ENCODE measurements at places on chromosomes 16 and 17.

- no peak for DNase-seq
Observed at GRCh38 chr17:76757256-76757655, 19.3 kb downstream of the MFSD11 start.

- DNase-seq, result no peak
Observed at GRCh38 chr17:41910701-41911391, 7.9 kb downstream of the ACLY start.

GRCh38 chr17:9830711-9831110 is 5.0 kb downstream of the GLP2R start:
- DNase-seq, result no peak

DNA sequence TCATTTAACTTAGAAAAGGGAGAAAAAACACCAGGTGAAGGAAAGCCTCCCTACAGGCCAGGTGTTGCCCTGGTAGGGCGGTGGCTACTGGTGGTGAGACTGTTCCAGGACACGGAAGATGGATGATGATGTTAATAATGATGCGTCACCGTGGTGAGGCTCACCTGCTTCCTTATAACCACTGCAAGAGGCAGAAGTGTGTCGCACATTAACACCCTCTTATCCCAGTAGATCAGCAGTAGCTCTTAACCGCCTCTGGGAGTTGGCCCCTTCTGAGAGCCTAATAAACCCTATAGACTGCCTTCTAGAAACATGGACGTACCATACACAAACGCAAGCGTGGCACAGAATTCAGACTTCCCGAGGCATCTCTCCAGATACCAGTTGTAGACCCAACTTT is 7.8 kb downstream of the BFAR start:
- DNase-seq, result no peak

- no peak for DNase-seq
Observed at GRCh38 chr17:56290802-56291118, 137.5 kb downstream of the ANKFN1 start.

DNA sequence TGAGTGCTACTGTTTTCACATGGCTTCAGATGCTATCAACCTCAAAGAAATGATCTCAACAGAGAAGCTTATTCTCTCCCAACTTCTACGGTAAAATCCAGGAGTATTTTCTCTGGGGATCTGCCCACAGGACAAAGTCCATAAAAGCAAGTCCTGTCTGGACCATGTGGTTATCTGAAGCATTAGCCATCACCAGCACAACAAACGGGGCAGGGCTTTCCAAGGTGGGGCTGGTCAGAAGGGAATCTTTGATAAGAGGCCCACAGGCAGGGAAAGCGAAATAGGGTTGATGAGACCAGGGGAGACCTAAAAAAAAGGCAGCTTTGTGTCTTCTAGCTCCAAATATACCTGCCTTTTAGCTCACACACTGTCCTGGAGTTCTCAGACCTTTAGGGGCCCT is 38.7 kb upstream of the CACNG3 start:
- no peak for DNase-seq

- DNase-seq, result no peak
Observed at GRCh38 chr17:41870627-41871026, 5.4 kb upstream of the KLHL11 start.

DNA sequence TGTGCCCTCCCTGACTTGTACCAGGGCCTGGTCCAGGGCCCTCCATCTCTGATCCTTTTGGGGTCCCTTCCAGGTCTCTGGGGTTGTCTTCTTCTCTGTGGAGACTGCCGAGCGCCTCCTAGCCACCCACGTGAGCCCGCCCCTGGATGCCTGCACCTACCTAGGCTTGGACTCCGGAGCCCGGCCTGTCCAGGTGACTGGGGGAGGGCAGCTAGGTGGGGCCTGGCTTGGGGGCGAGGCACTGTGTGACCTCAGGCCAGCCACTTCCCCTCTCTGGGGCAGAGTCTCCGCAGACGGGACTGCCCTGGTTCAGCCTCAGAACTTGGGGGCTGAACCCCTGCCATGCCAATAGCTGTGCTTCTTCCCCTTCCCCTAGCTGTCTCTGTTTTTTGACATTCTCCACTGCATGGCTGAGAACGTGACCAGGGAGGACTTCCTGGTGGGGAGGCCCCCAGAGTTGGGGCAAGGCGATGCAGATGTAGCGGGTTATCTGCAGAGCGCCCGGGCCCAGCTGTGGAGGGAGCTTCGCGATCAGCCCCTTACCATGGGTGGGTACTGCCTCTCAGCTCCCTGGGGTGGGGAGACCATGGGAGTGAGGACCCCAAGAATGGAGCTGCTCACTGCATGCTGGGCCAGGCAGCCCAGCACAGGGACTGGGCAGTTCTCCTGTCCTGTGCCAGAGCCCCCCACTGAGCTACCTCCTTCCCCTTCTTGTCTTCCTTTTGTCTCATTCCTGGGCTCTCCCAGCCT is 14.6 kb downstream of the FCSK start:
- no peak for DNase-seq

DNA sequence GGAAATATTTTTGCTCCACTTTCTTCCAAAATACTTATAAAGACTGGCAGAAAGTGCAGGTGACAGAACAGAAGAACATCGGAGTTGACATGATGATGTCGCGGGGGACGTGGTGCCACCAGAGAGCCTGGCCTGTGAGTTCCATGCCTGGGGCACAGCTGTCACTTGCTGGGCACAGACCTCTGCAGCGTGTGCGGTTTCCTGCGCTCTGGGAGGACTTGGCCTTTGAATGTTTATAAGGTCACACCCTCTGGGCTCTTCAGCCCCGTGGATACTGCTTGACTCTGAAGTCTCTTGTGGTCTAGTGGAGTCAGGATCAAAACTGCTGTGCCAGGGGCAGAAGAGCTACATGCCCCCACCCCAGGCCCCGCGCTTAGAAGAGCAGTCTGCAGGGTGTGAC is 357.9 kb downstream of the SLC39A11 start:
- DNase-seq, result no peak

DNA sequence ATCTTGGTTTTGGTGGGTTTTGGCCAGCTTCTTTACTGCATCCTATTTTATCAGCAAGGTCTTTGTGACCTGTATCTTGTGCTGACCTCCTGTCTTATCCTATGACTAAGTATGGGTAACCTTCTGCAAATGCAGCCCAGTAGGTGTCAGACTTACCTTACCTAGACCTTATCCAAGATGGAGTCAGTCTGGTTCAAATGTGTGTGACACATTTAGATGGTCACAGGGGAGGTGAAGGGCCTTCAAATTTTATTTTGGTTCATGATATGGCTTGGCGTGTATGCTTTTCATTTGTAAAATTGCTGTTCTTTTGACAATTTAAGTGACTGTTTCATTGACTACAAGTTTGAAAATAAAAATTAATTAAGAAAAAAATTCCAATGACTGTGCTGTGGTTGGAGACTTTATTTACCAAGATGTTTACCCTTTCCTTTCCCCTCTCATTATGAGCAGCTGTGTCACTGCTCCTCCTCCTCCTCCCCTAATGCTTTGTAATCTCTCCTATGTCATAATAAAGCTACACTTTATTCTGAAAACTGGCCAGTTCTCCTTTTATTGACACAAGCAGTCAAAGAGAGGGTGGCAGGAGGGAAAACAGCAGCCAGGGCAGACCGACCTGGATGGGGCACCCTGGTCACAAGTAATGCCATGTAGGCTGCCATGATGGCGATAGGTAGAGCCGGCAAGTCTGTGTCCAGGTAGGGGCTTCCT is 49.4 kb downstream of the TNFRSF13B start:
- no peak for DNase-seq

DNA sequence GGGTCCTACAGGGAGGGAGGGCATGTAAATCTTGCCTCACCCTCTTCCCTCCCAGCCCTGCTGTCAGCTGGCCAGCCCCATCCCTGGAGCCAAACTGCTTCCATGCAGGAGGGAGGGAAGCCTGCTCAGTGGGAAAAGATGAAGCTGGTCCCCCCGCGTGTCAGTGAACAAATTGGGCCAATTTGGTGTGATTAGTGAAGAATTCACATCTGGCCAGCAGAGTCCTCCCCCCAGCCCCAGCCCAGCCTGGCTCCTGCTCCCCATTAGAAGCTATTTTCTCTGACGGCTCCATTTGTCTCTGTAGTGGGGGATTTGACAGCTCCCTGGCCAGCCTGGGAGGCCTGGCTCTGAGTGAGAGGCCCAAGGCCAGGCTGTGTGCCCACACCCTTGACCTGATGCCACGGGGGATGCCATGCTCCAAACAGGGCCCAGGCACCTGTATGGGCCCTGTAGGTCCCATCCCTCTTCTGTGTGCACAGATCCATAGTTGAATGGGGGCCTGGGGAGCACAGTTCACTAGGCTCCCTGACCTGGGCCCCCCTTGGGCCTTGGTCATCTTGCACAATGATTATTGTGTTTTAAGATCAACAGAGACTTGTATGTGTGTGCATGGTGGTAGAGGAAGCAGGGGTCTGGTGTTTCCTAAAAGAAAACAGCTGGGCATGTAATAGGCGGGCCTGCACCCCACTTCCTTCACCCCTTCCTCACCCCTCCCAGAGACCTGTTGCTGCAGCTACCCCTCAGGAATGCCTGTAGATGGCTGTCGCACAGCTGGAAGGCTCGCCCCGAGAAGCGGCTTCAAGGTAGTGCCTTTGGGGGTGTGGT is 50.7 kb upstream of the TAC4 start:
- DNase-seq, result no peak

DNA sequence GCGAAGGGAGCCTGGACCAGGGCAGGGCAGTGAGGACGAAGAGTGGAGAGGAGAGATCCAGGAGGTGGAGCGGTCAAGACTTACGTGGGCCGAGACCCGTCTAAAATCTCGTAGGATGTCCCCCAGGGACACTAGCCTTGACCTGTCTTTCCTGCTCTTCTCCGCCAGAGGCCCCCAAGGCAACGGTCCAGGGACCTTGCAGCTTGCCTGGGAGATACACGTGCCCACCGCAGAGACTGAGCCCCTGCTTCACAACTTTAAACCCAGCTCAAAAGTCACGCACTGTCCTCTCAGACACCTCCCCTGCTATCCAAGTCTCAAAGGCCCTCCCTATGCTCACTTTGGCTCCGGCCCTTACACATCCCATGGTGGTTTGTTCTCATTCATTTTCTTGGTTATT is 9.4 kb downstream of the TIGD7 start:
- DNase-seq, result no peak

- DNase-seq, result no peak
Observed at GRCh38 chr16:19484096-19484495, 37.8 kb downstream of the GDE1 start.

DNA sequence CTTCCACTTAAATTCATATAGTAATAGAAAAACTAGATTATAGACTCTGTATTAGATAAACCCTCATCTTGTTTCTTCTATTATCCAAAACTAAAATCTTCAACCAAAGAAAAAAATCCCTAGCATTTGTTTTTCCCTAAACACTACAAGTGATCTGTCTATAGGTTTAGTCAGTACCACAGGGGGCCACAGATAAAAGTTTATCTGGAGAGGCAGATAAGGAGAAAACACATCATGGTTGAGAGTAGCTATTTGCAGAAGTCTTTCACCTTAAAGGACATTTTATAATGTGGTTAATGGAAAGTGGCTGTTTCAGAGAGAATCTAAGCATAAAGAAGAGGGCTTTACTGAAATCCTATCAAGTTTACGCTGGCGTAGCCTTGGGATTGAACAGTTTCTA is 160.1 kb downstream of the CDK5R1 start:
- no peak for DNase-seq

GRCh38 chr17:48270899-48271298 is 159.1 kb downstream of the SKAP1 start:
- DNase-seq, result no peak

DNA sequence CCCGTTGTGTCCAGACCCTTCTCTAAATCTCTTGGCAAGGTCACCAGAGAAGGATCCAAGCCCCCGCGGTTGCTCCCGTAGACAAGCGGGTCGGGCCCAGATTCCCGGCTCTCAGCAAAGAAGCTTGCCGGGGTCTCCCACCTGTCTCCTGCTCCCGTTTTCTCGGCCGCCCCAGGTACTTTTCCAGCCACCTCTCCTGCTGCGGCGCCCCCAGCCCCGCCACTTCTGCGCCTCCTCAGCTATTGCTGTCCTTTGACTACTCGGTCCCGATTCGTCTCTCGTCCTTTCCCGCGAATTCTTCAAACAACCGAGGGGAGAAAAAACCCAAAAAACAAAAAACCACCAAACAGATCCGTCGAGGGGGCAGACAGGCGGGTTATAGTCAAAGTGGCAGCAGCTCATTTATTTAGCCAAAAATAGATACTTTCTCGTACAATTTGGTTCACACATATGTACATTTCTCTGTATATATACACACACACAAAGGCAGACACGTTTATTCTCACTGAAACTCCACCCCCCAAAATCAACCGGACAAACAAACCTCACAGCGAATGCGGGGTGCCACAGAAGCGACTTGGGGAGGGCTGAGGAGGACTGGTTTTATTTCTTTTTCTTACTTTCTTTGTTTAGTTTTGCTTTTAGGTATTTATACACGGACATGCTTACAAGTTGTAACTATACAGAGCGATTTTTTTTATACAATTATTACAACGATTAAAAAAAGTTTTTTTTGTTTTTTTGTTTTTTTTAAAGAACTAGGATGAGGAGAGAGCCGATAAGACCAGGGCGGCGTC is 3.5 kb downstream of the IRX3 start:
- DNase-seq, result no peak

GRCh38 chr17:3927628-3928340 is 11.5 kb upstream of the P2RX1 start:
- no peak for DNase-seq

- no peak for DNase-seq
Observed at GRCh38 chr17:57327176-57327970, 71.0 kb downstream of the MSI2 start.

DNA sequence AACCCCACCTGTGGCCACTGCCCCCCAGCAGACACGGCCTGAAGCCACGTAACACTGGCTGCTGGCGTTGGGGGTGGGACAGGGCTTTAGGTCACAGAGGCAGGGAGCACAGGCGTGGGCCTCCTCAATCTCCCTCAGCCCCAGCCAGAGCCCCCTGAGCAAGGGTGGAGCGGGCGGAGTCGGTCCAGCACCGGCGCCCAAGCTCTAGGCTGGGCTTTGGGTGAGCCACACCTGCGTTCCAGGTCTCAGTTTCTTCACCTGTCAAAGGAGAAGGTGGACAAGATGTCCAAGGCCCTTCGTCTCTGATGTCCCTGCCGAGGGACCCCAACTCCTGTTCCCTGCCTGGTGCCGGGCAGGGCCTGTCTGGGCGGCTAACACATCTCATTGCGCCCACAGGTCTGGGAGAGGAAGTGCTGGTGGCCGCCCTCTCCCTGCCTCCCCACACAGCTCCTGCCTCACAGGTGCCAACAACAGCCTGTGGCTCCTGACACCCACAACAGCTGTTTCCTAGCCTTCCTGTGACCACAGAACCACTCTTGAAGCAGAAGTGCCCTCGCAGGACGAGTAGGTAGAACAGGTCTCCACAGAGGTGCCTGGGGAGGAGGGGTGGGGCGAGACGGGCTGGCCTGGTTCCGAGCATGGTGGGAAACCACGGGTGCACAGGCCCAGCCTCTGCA is 12.0 kb downstream of the FAM83G start:
- no peak for DNase-seq

DNA sequence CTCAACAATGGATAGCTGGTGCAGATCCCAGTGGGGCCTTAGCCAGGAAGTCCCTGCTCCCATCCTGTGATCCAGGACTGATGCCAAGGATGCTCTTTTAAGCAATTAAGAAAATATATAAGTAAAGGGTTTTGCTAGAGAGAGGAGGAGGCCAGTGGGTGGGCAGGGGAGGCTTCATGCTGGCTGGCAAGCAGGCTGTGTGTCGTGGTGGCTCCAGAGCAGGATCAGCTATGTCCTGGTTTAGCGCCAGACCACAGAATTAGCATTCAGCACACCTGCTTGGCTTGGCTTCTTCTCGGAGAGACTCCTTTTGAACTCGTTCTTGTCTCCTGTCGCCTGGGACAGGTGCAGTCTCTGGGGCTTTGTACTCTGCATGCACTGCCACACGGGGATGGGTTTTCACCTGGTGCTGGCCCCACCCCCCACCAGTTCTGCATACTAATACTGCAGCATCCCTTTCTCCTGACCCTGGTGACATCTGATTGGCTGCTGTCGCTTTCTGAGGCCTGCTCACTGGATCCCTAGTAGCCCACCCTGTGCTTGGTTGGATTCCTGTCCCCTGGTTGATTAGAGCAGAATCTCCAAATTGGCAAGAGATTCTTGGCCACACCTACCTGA is 66.1 kb downstream of the PLD6 start:
- no peak for DNase-seq

Measured in occipital lobe (tissue), 3 donors.